ENCODE measurements at places on chromosomes 1 and 21.

- DNase-seq = no peak
These were observed 92.5 kb downstream of the DSCAM start for GRCh38 chr21:40754466-40754865.

DNA sequence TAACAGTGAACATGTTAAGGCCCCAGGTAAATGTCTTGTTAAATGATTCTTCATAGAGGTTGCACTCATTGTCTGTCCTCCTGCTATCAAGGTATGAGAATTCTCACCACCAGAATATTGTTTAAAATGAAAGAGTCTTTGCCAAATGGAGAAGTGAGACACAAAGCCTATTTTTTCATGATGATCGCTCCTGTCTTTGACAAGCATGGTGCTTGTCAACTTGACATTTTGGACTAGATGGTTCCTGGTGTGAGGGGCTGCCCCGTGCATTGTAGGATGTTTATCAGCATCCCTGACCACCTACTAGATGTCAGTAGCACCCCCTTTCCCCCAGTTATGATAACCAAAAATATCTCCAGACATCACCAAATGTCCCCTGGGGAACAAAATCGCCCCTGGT is 65.6 kb downstream of the MDM4 start:
- DNase-seq = no peak

DNA sequence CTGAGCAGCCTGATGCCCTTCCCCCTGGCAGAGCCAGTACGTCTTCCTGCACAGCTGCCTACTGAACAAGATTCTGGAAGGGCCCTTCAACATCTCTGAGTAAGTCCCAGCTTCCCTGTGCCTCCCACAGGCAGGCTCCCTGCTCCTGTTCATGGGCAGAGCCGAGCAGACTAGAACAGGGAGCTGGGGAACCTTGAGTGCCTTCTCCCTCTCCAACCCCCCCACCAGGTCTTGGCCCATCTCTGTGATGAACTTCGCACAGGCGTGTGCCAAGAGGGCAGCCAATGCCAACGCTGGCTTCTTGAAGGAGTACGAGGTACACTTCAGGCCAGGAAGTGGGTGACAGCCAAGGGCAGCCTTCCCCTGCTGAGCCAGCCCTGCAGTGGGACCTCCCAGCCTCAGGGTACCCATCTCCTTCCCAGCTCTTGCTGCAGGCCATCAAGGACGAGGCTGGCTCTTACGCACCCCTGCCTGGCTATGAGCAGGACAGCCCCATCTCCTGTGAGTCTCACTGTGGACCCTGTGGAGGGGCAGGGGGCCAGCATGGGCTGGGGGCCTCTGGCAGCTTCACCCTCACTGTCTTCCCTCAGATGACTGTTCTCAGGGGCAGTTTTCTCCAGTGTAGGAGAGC is 6.4 kb upstream of the LGR6 start:
- no peak for DNase-seq

DNA sequence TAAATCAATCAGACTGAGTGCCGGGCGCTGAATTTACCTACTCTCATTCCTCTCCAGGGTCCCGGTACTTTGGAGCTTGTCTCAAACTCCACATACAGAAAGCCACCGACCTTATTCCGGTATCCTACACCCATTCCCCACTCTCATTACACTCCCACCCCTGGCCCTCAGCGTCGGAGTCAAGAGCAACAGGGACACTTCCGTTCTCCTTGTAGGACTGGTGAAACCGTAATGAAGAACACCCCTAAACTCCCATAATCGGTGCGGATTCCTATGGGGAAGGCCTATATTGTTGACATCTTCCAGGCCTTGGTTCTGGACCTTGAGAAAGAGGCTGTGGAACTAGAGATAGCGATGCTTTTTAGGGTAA is 798 bp downstream of the ZBED6 start:
- DNase-seq = no peak

DNA sequence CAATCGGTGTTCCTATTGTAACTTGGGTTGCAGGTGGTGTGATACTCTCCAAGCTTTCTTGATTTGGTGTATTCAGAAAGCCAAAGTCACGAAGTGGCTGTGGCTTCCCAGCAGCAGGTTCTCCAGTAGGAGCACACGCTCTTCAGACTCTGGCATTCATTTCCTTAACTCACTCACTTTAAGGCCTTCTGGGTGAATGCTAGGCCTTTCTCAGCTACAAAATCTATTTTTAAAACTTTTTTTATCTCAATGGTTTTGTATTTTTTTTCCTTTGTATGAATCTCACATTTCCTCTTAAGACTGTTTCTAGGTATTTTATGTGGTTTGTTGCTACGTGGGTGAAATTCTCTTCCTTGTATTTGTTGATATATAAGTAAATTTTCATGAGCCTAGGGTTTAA is 22.9 kb upstream of the PKN2 start:
- DNase-seq = no peak
